ENCODE measurements at places on chromosomes 13 and 19. TPM values are rescaled to one million over a fixed set of nuclear protein-coding genes. Genes with fewer than 3 reads are reported as not detected.

The TBXA2R gene
- 0.42 TPM for total RNA-seq

The ATP12A gene
- total RNA-seq: not detected

The SBK2 gene
- total RNA-seq: not detected

The ZMYM5 gene
- total RNA-seq: 8.5 TPM

The ATP7B gene
- 0.69 TPM for total RNA-seq

The SMAD9 gene
- 0.05 TPM for total RNA-seq

The KLK4 gene
- total RNA-seq: not detected

The ZNF419 gene
- 5.9 TPM for total RNA-seq

The NECTIN2 gene
- total RNA-seq: 1.1 TPM

The NKG7 gene
- 17.5 TPM for total RNA-seq

The GRIN3B gene
- total RNA-seq: not detected

The KIR2DL1 gene
- total RNA-seq: not detected

The TBCB gene
- total RNA-seq: 104 TPM

The PLVAP gene
- not detected for total RNA-seq

Measured in activated naive CD4-positive, alpha-beta T cell treated with anti-CD3 and anti-CD28 coated beads for 36 hours (primary cell).